ENCODE measurements at places on chromosomes 7 and 10. TPM values are rescaled to one million over a fixed set of nuclear protein-coding genes. Genes with fewer than 3 reads are reported as not detected.

GRCh38 chr7:5395246-5395645 lies 28.4 kb downstream of the TNRC18 start:
- H3K36me3 ChIP-seq, result no peaks in the 10 kb centered on the region
- no peaks in the 10 kb centered on the region for H3K27me3 ChIP-seq
- peaks cover 5% of the 10 kb centered on the region for H3K4me1 ChIP-seq

DNA sequence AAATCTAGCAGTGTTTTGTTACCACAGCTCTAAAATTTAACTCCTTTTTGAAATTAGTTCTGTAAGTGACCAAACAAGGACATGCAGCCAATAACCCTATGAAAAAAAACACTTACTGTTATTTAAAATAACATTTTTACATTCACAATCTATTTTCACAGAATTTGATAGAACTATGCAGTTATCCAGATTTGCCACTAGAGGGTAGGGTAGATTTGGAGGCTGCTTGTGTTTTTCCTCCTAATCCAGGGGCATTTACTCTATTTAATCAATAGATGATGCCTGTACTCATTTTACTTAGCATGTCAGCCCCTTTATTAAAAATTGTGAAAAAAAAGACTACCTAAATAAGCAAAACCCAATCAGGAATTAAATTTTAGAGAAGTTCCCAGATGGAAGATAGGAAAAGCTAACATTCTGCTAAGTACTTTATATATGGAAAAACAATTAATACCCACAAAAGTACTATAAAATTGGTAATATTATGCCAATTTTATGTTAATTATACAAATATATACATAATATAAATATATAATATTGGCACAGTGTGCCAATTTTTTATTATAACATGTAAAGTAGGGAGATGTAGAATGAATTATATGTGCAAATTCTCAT lies 18.1 kb upstream of the LIPK start:
- H3K27ac ChIP-seq, result no peak overlapping the region
- no peak for DNase-seq
- H3K27me3 ChIP-seq, result no peaks in the 10 kb centered on the region
- H3K4me3 ChIP-seq, result no peak overlapping the region
- no peaks in the 10 kb centered on the region for H3K36me3 ChIP-seq
- H3K4me1 ChIP-seq, result no peaks in the 10 kb centered on the region

GRCh38 chr7:105831824-105832535 lies 44.4 kb downstream of the ATXN7L1 start:
- peaks cover 25% of the 10 kb centered on the region for H3K4me1 ChIP-seq
- peak overlapping the region; percentile 43 for H3K27ac ChIP-seq
- H3K36me3 ChIP-seq, result no peaks in the 10 kb centered on the region
- no peak for DNase-seq

DNA sequence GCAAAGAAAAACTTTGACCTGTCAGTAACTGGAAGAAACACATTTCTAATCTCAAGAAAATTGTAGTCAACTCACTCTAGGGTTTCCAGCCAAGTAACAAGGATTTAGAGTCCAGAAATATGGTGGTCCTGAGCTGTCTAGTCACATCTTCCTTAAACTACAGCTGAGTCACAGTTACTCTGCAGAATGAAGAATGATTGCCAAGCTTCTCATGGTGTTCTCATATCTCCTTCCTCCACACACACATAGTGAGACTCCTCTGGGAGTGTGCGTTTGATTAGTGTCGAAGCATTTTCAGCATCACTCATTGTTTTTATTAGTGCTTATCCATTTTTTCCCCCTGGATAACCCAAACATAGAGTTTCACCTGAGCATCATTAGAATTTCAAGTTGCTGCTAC lies 93.1 kb upstream of the CXCL12 start:
- H3K4me3 ChIP-seq, result no peak overlapping the region
- no peaks in the 10 kb centered on the region for H3K36me3 ChIP-seq
- no peaks in the 10 kb centered on the region for H3K27me3 ChIP-seq
- peaks cover 5% of the 10 kb centered on the region for H3K4me1 ChIP-seq
- H3K27ac ChIP-seq, result peak overlapping the region; percentile 34
- DNase-seq, result no peak

DNA sequence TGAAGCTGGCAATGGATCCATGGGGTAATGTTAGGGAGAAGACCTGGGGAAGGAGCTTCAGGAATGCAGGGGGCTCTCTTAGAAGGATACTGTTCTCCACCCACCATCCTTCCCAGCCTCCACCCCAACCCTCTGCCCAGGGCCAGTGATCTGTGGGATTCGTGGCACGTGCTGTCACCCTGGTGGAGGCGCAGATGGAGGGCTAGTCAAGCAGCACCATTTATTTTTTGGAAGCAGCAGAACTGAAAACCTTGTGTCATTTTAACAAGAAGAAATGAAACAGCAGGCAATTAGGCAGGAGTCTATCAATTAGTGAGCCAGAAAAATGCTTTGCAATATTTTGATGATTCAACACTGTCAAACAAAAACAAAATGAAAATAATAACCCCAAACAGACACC lies 155.9 kb downstream of the SH2D4B start:
- H3K4me1 ChIP-seq, result no peaks in the 10 kb centered on the region
- H3K36me3 ChIP-seq, result no peaks in the 10 kb centered on the region
- no peaks in the 10 kb centered on the region for H3K27me3 ChIP-seq
- DNase-seq, result no peak
- H3K27ac ChIP-seq, result no peak overlapping the region
- no peak overlapping the region for H3K4me3 ChIP-seq

- H3K27ac ChIP-seq, result no peak overlapping the region
- no peaks in the 10 kb centered on the region for H3K27me3 ChIP-seq
- no peaks in the 10 kb centered on the region for H3K36me3 ChIP-seq
- H3K4me1 ChIP-seq, result no peaks in the 10 kb centered on the region
- no peak overlapping the region for H3K4me3 ChIP-seq
Observed at GRCh38 chr10:45160271-45160670, 155.1 kb downstream of the OR13A1 start.

- no peak for DNase-seq
- H3K4me3 ChIP-seq, result no peak overlapping the region
- H3K4me1 ChIP-seq, result no peaks in the 10 kb centered on the region
- no peaks in the 10 kb centered on the region for H3K36me3 ChIP-seq
- no peaks in the 10 kb centered on the region for H3K27me3 ChIP-seq
Observed at GRCh38 chr10:74233281-74233680, 82.3 kb downstream of the ADK start.

DNA sequence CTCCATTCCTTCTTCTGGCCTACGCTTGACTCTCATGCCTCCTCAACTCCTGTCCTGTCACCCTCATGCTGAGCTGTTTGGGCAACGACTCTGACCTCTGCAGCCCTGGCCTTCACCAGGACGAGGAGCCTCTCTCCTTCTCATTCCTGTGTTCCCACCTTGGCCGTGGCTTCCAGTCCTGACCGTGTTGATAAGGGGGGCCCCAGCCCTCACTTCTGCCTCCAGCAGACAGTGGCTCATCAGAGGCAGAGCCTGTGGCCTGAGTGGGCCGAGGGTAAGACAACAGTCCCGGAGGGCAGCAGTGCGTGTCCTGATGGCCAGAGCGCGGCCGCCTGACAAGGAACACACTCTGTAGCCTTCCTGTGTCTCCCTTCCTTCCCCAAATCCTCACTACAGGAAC lies 61.7 kb upstream of the UBE3C start:
- no peak for DNase-seq
- H3K27ac ChIP-seq, result no peak overlapping the region
- H3K27me3 ChIP-seq, result no peaks in the 10 kb centered on the region

Gene C7orf57
- not detected for total RNA-seq

Gene AKR1C1
- total RNA-seq, result 7.6 TPM

Gene TMEM168
- 30.6 TPM for total RNA-seq

Gene CTBP2
- total RNA-seq, result 66.3 TPM

Gene C10orf71
- total RNA-seq, result not detected

Gene PITX3
- not detected for total RNA-seq

Gene CTTNBP2
- 44.1 TPM for total RNA-seq

Measured in uterus (tissue), 4 donors.